ENCODE measurements at places on chromosomes 1 and 21.

DNA sequence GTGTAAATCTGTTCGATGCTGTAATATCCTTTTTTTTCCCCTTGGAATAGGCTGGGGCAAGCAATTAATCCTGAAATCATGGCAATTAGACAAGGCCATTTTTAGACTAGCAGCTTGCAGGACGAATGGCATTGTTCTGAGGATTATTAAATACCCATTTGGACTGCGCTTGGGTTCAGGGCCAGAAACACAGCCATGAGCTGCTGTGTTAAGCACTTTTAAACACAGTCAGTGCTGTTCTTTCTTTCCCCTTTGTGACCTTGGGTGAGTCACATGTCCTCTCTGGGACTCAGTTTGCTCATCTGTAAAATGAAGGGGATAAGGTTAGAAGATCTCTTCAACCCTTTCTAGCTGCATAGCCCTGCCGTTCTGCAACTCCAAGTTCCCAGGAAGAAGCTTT is 58.6 kb upstream of the C8B start:
- DNase-seq, result no peak

DNA sequence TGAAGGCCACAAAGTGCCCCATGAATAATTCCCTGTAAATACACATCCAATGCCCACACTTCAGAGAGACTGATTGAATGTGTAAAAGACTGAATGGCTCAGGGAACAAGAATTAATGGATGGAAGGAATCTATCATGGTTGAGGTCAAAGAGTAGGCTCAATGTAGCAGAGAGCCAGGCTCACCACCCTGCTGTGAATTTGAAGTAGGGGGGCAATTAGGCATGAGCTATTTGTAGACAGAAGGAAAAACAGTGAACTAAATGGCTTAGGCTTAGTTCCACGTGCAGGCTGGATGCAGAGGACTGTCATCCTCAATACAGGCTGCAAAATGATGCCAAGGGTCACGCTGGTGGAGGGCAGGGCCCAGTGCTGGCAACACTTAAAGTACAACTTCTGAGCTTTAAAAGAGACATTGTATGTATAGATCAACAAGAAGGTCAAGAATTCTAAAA is 22.9 kb upstream of the IGSF3 start:
- no peak for DNase-seq

DNA sequence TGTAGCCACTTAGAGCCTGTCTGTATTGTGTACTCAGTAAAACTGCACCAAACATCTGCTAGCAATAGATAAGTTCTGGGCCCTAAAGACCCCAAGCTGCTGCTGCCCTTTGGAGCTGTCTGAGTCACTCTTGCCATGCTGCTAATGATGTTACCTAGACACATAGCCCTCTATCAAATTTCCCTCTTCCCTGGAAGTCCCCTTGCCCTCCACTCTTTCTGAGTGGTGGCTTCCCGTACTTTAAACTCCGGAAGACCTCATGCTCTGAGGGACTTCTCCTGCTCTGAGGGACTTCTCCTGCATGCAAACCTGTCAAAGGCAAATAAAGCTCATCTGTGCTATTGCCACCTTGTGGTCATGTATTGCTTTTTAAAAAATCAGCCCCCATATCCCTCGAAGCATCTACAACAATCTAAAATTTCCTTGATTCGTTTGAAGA is 34.0 kb downstream of the FH start:
- DNase-seq, result no peak

DNA sequence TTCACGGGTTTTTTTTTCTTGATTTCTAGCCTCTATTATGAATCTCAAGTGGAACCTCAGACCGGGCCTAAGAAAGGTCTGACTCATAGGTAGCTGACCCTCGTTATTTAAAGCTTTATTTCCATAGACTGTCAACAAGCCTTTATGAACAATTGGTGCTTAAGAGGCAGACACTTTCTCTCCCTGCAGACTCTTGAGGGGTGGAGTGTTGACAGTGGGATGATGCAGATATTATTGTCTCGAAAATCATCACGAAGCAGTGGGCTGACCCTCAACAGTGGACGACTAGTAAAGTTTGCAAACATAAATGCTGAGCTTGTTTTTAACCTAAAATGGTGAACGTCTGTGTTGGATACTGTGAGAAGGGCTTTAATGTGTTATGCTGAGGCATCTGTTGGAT is 1.8 kb downstream of the SFT2D2 start:
- no peak for DNase-seq

DNA sequence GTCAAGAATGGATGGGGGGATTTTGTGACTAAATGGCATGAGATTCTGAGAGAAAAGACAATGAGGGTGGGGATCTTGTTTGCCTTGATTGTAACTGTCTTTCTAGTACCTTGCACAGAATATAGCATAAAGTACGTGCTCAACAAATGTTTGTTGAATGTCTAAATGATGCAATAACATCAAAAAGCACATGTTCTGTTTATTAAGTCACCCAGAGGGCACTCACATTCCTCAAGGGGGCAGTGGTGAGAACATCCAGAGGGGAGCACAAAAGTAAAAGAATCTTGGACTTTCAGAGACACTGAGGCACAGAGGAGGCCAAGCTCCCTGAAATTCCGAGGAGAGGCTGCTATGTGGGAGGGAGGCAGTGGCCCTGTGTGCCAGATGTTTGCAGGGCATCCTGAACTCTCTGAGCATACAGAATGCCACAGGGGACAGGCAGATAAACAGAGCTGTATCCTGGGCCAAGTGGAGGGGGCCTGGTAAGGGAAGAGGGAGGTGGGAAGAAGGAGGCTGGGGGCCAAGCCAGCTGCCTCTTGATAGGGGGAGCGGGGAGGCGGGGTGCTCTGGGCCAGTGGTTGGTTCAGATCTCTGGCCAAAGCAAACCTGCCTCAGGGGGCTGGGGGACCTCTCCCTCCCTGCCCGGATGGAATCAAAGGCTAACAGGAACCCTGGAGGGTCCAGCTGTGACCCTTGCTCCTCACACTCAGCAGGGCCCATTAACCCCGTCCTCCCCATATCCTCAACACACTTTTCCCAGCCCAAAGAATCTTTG is 6.5 kb upstream of the ATP1A2 start:
- no peak for DNase-seq

- no peak for DNase-seq
Observed at GRCh38 chr21:20311234-20311787, 686.9 kb upstream of the NCAM2 start.

- no peak for DNase-seq
Observed at GRCh38 chr21:14353726-14354125, 29.2 kb downstream of the HSPA13 start.

DNA sequence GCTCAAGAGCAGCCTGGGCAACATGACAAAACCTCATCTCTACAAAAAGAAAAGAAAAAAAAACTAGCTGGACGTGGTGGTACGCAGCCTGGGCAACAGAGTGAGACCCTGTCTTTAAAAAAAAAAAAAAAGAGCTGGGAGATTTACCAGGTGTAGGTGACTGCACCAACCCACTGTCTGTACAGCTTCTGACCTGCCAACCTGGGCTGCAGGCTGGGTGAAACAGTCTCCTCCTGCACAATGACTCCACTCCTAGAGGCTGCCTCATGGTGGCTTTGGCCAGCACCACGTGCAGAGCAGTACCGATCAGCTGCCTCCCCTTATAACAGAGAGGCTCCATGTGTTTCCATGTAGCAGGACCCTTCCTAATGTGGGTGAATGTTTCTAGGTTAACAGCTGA is 3.7 kb downstream of the MRTO4 start:
- no peak for DNase-seq

DNA sequence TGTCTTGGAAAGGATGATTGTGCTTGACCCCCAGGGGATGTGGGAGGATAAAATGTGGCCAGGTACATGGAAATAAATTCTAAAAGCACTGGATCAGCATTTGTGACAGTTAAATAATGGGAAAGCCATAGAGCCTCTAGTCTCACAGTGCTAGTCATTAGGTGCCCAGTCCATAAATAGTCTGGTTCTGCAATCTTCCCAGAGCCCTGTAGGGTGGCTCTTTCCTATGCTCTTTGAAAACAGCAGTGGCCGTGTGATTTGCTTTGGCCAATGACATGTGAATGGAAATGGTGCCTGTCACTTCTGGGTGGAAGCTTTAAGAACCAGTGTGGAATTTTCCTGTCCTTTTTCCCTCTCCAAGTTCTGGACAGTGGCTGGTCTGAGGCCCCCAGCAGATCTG is 113.2 kb downstream of the TRABD2B start:
- DNase-seq, result no peak

DNA sequence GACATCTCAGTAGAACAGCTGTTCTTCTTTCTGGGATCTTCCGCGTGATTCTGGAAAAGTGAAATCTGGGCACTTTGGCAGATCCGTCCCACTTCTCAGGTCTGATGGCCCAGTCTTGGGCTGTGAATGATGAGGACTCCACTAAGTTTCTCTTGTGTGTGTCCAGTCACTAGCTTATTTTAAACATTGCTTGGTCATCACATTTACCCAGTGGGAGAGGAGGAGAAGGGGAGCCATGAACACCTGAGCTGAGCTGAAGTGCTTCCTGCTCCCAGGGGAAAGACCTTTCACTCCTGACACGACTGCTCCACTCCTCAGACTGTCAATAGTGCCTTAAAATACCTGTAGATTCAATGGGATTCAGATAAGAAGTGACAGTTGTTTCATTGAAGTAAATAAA is 101.9 kb upstream of the SLC35F3 start:
- no peak for DNase-seq

GRCh38 chr1:109937738-109938137 is 27.1 kb downstream of the CSF1 start:
- DNase-seq, result no peak

- DNase-seq, result no peak
Observed at GRCh38 chr1:153341431-153341934, 7.2 kb downstream of the PGLYRP4 start.

- no peak for DNase-seq
Observed at GRCh38 chr1:42639116-42639515, 19.1 kb upstream of the PPIH start.

GRCh38 chr21:44053567-44053966 is 41.5 kb downstream of the TRAPPC10 start:
- no peak for DNase-seq

DNA sequence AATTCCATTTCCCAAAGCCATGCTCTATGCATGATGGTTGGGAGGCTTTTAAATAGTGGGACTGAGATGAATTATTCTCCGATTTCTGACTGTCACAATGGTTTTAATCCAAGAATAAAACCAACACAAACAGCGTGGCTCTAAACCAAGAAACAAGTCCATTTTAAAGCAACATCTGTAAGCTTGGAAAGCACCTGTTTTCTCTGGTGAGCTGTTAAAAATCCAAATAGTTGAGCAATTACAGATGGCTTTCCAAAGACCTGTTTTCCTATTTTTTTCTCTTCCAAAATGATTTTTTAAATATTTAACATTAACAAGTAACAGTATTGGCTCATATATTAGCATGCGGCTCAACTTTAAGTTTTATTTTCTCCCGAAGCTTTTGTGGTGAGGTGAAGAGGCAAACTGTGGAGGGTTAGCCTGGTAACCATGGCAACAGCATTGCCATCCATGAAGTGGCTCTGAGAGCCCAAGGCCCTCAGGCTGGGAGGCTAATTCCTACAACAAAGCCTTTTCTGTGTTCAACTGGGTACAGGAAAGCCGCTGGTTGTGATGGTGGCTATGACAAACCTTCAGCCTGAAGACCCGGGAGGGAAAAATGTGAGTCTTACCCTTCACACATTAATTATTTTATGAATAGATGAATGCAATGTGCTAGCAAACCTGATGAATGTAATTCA is 56.7 kb upstream of the B3GALT5 start:
- no peak for DNase-seq

DNA sequence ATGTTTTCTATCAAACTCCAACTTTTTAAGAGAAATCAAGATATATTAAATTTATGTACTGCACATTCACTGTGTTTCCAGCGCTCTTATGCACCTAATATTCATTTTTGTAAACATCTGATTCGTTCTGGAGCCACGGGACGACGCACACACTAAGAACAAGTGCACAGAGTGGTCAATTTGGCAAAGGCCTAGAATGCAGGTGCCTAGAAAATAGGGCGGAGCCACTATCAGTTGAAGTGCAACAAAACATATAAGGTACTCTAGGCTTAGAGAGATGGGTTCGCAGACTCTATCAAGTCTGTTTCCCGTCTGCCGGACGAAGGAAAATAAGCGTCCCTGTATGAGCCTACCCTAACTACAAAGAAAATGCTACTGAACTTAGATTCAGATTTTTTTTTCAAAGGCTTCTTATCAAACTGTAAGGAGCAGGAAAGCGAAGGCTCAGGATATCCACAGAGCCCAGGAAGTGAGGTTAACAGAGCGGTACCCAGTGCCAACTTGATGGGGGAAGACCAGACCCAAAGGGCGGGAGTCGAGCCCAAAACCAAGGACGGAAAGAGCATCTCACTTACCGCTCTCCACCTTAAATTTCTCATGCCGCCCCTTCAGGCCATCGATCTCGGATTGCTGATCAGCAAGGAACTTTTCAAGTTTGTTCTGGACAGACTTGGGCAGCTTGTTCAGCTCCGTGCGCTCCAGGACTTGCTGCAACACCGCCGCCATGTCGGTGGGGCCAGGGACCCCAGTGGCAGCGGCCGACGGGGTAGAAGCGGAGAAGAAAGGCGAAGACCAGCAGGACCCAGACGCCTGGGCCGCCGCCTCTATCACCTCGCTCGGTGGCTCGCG is 526 bp downstream of the TPR start:
- DNase-seq, result peak; percentile 20

DNA sequence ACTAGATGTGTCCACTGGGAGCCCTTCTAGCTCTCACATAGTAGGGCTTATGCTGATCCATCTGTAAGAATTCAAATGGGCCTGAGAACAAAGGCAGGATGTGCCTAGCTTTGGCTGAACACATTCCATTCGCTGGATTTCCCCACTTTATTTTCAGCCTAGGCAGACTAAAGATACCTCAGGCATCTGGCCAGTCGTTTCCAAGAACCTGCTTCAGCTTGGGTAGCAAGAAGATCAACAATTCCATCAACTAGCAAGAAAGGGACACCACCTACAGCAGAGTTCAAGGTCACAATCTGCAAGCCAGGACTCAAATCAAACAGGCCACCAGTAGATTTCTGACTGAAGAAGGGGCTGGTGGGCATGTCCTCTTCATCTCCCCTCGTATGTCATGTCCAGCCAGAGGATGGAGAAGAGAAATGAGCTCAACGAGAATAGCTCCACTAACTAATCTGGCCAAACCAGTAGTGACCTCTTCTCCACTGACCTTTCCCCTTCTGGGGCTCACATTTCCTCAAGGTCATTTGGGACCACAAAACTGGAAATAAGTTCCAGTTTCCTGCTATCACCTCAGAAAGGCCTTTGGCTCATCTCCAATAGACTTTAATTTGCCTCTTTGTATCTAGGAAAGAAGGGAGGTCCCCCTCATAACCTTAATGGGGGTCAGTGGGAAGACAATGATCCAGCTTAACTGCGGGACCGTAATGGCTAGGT is 14.2 kb downstream of the TXNIP start:
- DNase-seq, result no peak

All from stromal cell of bone marrow (primary cell).